ENCODE measurements at places on chromosomes 12 and 14. TPM values are rescaled to one million over a fixed set of nuclear protein-coding genes. Genes with fewer than 3 reads are reported as not detected.

GRCh38 chr12:52267699-52268098 is 6.7 kb upstream of the KRT86 start:
- no peak for DNase-seq

DNA sequence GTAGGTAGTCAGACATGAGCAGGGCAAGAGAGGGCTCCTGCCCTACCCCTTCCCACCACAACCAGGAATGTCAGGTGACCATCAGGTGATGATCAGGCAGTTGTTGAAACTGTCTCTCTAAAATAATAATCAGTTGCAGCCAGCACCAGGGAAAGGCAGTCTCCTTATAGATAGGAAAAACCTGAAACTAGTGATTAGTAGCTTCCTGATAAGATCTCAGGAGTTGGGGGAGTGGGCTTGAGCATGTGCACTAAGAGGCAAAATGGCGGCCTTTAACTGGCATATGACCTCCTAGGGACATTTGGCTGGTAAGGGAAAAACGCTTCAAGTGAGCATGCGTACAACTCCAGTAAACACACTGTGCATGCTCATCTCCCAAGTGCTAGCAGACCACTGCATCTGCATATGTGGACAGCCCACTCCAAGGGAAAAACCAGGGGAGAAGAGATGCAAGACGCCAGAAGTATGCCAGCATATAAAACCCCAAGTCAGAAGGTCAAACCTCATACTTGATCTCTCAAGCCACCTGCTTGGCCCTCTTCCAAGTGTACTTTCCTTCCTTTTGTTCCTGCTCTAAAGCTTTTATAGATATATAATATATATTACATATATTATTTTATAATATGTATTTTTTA is 37.1 kb downstream of the TGFB3 start:
- no peak for DNase-seq

The AVPR1A gene
- total RNA-seq: not detected

The CCDC177 gene
- total RNA-seq: not detected

The IFNG-AS1 gene
- 1.8 TPM for total RNA-seq

DNA sequence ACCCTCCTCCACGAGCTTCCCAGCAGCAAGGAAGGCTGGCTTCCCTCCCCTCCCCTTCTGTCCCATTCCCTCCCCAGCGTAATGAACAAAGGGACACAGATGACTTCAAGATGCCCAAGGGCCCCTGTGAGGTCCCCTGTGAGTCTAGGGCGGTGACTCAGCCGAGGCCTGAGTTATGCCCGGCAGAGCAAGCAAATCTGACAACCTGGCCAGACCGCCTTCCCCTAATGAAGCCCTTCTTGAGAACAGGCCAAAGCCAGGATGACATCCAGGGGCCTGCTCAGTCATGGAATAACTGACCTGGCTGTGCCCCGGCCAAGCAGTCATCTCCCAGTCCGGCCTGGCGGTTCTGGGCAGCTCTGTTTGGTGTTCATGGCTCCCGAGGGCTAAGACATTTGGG is 89.2 kb downstream of the DICER1 start:
- DNase-seq: no peak

DNA sequence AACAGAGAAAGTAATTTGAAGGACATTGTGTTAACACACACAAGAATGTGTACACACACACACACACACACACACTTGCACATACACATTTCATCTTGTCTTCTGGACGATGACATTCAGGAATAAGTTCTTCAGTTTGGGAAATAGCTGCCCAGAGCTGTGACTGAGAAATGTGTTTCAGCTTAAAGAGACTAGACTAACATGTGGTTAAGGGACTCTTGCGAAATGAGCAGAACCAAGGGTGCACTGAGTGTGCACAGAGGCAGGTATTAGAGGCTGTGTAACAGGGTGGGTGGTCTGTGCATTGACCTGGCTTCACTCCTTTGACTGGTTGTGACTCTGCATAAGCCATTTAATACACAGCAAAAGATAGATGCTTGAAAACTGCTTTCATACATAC is 29.4 kb upstream of the KCNA5 start:
- no peak for DNase-seq

DNA sequence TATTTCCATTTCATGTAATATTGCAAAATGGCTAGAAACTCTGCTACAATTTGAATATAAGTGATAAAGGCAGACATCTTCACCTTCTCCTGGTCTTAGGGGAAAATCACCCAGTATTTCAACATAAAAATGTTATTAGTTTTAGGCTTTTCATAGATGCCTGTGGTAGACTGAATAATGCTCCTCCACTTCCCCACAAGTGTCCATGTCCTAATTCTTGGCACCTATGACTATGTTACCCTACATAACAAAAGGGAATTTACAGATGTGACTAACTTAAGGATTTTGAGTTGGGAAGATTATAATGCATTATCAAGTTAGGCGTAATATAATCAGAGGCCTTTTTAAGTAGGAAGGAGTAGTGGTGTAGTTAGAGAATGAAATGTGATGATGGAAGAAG is 196.4 kb downstream of the TMTC3 start:
- DNase-seq: no peak

DNA sequence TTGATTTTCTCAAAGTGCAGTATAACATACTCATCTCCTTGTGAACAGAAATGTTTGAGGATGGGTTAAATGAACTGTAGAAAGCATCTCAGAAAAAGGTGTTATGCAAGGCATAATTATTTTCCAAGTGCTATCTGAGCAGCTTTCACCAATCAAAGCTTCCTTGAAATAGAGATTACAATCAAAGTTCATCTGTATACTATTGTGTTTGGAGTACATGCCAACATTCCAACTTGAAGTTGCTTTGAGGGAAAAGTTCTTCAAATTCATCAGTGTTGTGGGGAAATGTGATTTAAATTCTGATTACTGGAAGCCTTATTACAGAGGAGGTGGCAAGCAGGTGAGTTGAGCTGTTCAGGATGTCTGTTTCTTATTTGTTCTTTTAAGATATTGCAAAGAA is 68.2 kb downstream of the TMTC2 start:
- no peak for DNase-seq

GRCh38 chr12:131375261-131375971 is 335.5 kb upstream of the SFSWAP start:
- DNase-seq: no peak

The CFAP251 gene
- total RNA-seq: 2.9 TPM

The TSHR gene
- total RNA-seq: not detected

DNA sequence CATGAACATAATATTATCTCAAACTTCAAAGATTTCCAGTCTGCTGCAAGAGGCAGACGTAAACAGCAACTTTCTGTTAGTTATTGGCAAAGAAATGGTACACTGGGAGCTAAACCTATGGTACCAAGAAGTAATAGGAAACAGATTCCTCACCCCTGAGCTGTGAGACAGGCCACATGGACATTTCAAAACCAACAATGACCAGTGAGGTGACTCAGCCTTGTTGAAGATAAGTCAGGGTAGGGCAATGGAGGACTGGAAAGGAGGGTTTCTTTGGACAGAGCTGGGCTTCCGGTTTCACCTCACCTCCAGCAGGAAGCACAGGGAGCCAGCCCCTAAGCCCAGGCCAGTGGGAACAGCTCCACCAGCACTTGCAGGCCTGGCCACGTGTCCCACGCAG is 1320.5 kb downstream of the AACS start:
- no peak for DNase-seq

DNA sequence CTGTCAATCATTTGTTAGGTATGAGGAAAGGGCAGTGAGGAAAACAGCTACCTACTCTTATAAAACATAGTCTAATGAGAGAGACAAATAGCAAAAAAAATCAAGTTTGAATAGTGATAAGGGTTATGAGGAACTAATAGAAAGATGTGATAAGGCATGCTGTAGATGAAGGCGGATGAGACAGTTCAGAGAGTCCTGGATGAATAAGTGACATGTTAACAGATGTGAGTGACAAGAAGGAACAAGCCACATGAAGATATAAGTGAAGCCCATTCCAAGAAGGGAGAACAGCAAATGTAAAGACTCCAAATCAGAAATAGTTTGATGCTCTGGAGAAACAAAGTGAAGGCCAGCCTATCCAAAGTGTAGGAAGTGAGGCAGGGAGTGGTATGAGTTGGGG is 154.1 kb upstream of the SYT10 start:
- no peak for DNase-seq

GRCh38 chr12:16281157-16281556 is 3.7 kb upstream of the SLC15A5 start:
- no peak for DNase-seq

The AQP6 gene
- not detected for total RNA-seq

- DNase-seq: no peak
These were observed 125.2 kb upstream of the FKBP4 start for GRCh38 chr12:2669560-2669959.

DNA sequence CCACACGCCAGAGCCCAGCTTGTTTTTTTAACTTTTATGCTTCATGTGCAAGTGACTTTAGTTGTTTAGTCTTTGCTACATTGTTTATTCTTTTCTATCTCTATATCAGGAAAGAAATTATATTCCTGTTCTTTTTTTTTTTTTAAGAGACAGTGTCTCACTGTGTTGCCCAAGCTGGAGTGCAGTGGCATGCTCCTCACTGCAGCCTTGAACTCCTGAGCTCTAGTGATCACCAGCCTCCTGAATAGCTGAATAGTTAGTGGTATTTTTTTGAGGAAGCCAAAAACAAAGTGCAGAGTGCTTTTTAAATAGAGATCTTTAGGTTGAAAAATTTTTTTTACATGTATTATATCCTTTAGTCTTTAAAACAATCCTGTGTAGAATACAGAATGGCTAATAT is 58.2 kb downstream of the ETNK1 start:
- DNase-seq: no peak

GRCh38 chr14:96653597-96653996 is 143.6 kb upstream of the VRK1 start:
- DNase-seq: no peak

DNA sequence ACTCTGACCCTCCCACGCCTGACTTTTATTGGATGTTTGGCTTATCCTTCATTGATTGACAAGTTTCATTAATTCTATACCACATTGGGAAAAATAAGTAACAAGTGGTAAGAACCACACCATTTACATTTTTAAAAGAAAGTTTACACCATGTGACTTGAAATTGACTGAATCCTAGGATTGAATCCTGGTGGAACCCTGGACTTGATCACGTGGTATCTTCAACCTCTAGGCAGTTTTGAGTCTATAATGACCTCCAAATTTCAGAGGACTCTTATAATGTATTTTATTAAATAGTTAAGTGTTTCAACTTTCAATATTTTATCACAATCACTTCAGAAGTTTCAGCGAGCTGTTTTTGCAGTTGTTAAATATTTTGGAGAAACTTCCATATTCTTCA is 172.0 kb downstream of the SLC6A15 start:
- no peak for DNase-seq

GRCh38 chr14:99237288-99237687 is 34.7 kb downstream of the BCL11B start:
- no peak for DNase-seq

The CDCA4 gene
- 39.9 TPM for total RNA-seq

- DNase-seq: no peak
These were observed 600.6 kb upstream of the LMO3 start for GRCh38 chr12:17206553-17206952.

The ASPG gene
- not detected for total RNA-seq

DNA sequence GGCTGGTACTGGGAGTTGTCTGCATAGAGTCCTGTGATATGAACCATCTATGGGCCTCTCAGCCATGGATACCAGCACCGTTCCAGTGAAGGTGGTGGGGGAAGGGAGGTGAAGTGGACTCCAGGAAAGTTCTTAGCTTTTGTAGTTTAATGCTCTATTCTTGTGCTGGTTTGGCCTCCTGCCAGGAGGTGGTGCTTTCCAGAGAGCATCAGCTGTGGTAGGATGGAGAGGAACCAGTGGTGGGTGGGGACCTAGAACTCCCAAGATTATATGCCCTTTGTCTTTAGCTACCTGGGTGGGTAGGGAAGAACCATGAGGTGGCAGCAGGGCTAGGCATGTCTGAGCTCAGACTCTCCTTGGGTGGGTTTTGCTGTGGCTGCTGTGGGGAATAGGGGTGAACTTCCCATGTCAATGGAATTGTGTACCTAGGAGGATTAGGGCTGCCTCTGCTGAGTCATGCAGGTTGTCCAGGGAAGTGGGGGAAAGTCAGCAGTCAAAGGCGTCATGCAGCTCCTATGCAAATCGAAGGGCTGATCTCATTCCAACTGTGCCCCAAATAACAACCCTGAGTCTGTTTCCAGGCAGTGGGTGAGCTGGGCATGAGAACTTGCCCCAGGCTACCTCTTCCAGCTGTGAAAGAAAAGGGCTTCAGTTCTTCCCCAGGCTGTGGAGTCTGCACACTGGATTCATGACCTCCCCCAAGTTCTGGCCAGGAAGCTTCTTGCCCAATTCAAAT is 14.2 kb downstream of the GZMH start:
- DNase-seq: no peak

The TAS2R13 gene
- total RNA-seq: 4.3 TPM

GRCh38 chr12:84696908-84697540 is 215.6 kb downstream of the SLC6A15 start:
- DNase-seq: no peak

The GAS2L3 gene
- 3.1 TPM for total RNA-seq

The PSMC1 gene
- total RNA-seq: 142 TPM

DNA sequence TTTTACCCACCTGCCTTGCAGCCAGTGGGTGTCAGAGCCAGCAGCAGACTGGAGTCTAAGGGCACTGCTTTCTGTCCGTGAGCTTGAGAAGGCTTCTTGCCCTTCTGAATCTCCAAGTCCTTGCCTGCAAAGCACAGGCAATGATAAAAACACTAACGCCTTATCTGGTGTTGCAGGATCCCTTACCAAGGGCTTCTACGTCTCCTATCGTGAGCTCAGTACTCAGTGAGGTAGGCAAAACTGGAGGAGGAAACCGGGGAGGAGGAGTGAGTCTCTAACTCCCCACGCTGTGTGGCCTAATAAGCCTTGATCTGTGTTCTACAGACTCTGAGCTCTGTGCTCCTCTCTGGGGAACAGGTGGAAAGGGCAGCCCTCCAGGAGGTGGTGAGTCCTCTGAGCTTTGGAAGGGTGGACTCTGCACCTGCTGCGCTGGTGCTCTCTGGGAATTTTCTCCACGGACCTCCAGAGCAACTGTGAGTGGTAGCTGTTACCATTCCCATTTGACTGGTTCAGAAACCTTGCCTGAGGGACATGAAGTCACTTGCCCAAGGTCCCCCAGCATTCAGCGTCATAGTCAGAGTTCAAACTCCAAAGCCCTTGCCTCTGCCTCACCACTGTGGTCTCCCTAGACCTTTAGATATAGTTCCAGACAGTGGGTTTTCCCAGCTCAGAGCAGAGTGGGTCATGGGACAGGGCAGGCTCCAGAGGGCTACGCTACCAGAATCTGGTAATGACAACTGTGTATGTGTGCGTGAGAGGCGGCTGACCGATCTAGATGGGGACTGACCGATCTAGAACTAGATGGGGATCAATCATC is 7.0 kb upstream of the MARK3 start:
- DNase-seq: no peak

The APOF gene
- not detected for total RNA-seq

The KCNC2 gene
- not detected for total RNA-seq
